ENCODE measurements at places on chromosomes 1 and 21. TPM values are rescaled to one million over a fixed set of nuclear protein-coding genes. Genes with fewer than 3 reads are reported as not detected.
A peak's percentile ranks its signal among the peaks of the same experiment; 100 is the strongest.

NBPF11 gene
- total RNA-seq, result 13.7 TPM

SLC16A4 gene
- 0.83 TPM for total RNA-seq

TCHH gene
- total RNA-seq, result not detected

ATAD3C gene
- 0.29 TPM for total RNA-seq

DNA sequence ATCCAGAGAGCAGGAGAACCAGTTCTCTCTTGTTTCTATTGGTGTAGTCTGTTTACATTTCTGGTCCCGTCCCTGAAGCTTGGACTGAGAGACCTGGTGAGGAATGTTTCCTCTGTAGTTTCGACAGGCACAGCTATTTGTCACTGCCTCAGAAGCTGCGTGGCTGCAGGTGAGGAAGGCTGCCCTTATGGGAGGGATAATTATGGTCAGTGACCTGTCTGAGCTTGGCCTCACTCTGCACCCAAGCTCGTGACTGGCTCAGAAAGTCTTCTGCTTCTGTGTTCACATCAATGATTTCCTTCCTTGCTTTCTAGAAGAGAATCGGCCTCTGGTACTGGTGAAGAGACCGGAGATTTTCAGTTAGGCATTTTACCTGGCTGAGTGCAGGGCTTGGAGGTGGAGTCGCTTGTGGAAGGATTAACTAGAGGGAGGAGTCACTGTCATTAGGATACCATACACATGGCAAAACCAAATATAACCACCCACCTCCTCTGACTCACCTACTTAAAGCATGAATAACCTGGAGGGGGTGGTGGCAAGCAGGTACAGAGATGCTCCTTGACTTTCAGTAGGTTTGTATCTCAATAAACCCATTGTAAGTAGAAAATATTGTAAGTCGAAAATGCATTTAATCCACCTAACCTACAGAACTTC lies 19.9 kb upstream of the WDR26 start:
- DNase-seq, result peak; percentile 55
- peak overlapping the region; percentile 57 for H3K27ac ChIP-seq
- peaks cover 21% of the 10 kb centered on the region for H3K36me3 ChIP-seq
- peaks cover 25% of the 10 kb centered on the region for H3K4me1 ChIP-seq

DNA sequence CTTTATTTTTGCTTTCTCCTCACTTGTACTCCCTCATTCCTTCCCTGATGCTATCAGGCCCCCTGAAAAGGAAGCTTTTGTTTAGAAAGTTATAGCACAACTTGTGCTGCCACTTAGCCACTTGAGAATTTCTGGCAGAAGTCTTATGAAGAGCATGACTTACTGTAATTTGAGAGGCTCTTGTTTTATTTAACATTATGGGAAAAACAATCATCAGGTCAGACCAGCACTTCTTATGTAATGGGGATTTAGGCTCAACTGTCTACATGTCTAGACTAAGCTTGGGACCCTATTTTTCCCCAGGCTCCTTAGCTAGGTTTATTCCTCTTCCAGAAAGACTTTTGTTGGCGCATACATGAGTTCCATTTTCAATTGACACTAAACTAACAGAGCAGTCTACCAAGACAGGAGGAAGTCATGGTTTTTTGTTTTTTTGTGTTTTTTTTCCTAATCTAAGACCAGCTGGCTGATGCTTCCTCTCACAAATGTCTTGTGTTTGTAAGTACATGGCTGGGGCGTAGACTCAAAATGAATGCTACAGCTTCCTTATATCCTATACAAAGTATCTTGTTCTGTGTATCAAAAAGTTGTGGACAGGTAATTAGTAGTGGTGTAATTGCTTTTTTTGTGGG lies 31.5 kb downstream of the TNFSF4 start:
- H3K4me3 ChIP-seq, result no peak overlapping the region
- no peaks in the 10 kb centered on the region for H3K4me1 ChIP-seq
- DNase-seq, result no peak
- no peaks in the 10 kb centered on the region for H3K27me3 ChIP-seq

DNA sequence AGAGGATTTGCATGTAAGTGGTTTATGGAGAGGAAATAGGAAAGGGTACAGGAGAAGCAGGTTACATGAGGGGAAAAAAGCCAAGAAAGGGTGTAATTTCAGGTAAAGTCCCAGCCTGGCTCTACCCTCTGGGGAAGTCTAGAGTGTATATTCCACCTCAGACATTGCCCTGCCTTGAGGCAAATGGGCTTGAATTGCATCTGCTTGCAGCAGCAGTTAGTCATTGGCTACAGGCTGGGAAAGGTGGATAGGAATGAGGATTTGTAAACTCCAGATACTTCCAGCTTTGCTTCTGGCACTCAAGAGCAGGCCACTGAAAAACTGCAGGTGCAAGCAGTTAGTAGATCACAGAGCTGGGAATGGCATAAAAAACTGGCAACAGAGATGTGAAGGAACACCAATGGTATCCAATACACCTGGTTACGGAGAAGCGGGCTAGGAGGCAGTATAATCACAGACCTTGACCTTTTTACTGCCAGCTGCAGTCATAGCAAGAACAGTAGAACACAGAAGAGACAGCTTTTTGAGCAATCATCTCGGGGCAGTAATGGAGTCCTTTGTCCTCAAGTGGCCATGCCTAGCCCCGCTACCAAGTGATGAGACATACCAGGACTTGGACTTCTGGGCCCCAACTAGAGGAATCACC lies 226.9 kb upstream of the NRIP1 start:
- peaks cover 33% of the 10 kb centered on the region for H3K4me1 ChIP-seq
- no peaks in the 10 kb centered on the region for H3K36me3 ChIP-seq
- DNase-seq, result no peak
- no peak overlapping the region for H3K4me3 ChIP-seq
- no peak overlapping the region for H3K27ac ChIP-seq
- H3K27me3 ChIP-seq, result no peaks in the 10 kb centered on the region

GRCh38 chr1:244789276-244789580 lies 46.2 kb upstream of the COX20 start:
- no peaks in the 10 kb centered on the region for H3K27me3 ChIP-seq
- no peaks in the 10 kb centered on the region for H3K36me3 ChIP-seq
- no peak overlapping the region for H3K4me3 ChIP-seq
